Ascending aorta (tissue), 2 donors: ENCODE measurements at places on chromosomes 1 and 21. TPM values are rescaled to one million over a fixed set of nuclear protein-coding genes. Genes with fewer than 3 reads are reported as not detected.

GRCh38 chr1:49197081-49197480 lies 420.4 kb upstream of the BEND5 start:
- H3K27ac ChIP-seq, result no peak overlapping the region
- no peaks in the 10 kb centered on the region for H3K27me3 ChIP-seq
- H3K36me3 ChIP-seq, result no peaks in the 10 kb centered on the region
- H3K4me1 ChIP-seq, result no peaks in the 10 kb centered on the region

DNA sequence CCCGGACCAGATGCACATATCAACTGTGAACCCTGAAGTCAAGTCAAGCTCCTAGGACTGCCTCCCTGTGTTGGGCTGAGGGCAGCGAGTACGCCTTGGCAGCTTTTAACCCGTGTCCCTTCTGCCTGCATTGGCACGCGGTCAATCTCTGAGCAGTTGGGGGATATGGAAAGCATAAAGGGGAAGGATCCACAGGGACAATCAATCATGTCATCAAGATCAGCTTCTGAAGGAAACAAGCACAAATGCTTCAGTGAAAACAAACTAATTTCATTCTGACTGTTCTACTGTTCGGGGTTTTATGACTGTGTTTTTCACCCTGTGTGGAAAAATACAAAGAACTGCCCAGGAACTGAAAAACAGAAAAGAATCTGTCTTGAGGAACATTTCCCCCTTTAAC lies 106.2 kb downstream of the RUNX1 start:
- H3K4me3 ChIP-seq, result no peak overlapping the region
- H3K27me3 ChIP-seq, result no peaks in the 10 kb centered on the region
- no peaks in the 10 kb centered on the region for H3K4me1 ChIP-seq

ACTRT2 gene
- total RNA-seq, result not detected

DHCR24 gene
- total RNA-seq, result 16.6 TPM
